ENCODE measurements at places on chromosomes 7 and 10.

DNA sequence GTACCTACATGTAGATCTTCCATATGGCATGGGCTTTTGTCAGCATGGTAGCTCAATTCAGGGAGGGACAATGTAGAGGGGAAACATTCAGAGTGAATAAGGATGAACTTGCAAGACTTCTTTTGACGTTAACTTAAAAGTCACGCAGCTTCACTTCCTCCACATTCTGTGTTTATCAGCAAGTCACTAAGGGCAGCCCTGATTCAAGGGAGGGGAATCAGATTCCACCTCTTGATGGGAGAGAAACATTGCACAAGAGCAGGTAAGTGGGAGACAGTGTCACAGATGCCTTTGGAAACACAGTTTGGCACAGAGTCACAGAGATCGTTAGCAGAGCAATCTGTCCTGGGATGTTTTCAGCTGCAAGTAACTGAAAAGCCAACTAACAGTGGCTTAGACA is 26.2 kb downstream of the C10orf67 start:
- no peak for DNase-seq

- DNase-seq = no peak
Observed at GRCh38 chr7:1403638-1404459, 55.4 kb downstream of the MICALL2 start.

- DNase-seq = no peak
Observed at GRCh38 chr7:1122832-1123501, 35.1 kb downstream of the GPER1 start.

DNA sequence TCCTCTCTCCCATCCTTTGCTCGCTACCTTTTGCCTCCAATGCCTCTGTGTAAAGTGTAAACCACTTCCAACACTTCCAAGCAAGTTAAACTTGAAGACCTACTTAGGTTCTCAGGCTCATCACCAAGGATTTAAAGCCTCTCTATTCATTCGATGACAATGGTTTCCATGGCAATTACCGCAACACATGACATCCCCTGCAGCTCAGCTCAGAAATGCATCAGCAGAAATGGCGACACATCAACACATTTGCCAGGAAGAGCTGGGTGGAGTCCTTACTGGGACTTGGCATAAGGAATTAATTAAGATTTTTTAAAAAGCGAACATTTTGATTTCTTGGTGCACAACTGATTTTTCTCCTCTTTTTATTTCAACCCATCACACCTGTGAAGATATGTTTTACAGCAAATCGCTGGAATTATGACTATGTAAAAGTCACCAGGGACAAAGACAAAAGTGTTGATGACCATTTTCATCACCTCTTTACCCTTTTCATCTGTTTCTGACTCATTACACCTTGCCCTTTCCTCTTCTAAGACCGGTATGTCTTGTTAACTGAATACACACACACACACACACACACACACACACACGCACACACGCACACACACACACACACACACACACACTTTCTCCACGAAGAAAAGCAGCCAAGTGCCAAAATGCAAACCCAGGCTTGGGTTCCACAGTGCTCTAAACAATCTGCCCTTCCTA is 453.4 kb upstream of the CELF2 start:
- no peak for DNase-seq

GRCh38 chr10:42975005-42975493 is 101.8 kb upstream of the RET start:
- no peak for DNase-seq

- DNase-seq = no peak
Observed at GRCh38 chr10:110006358-110007160, 1.2 kb upstream of the ADD3 start.

- DNase-seq = no peak
Observed at GRCh38 chr10:101066896-101067355, 5.1 kb downstream of the KAZALD1 start.

All from activated T-helper 1 cell treated with anti-CD3 and anti-CD28 coated beads, Interleukin-12 subunit alpha, Interleukin-12 subunit beta, Interleukin-2, Interleukin-4 antibody, amounts not matched to agents 30 ng/mL and 10 ng/mL and 1 ng/mL, durations not matched to agents 14 hours and 24 hours and 36 hours (primary cell).